DMS153 (cell line): ENCODE measurements at places on chromosomes 3 and 15.

DNA sequence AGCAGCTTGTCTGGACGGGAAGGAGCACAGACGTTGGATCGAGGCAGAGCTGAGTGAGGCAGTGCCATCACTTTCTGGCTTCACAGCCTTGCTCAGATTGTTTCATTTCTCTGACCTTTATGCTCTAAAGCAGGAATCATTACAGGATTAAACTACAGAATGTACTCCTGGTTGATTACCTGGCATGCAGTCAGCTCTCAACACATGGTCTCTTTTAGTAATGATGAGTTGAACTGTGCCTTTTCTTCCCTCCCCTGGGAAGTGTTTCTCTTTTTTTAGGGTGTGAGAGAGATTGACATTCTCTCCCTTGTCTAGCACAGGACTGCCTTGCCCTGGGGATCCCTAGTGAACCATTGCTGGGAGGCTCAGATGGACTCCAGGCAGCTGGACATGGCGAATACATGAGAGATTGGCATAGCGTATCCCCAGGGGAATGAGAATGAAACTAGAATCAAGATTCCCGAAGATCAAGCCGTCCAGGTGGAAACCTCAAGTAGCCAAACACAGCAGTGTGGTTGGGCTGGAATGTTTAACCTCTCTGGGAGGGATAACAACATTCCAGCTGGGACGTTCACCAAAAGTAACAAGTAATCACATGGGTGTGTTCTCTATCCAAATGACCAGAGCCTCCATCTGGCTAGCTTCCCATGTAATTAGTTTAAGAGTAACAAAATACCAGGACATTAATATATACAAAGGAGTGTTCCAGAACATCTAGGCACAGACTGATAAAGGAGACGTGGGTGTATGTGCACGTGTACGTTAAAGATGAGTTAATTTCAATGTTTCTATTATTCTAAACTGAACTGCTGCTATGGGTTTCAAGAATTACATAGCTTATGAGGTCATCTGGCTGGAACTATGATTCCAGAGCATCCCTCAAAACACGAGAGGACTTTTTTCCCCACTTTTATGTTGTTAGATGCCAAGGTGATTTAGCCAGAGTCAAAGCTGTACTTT, 118.6 kb upstream of the NR2E3 start:
- DNase-seq: no peak

DNA sequence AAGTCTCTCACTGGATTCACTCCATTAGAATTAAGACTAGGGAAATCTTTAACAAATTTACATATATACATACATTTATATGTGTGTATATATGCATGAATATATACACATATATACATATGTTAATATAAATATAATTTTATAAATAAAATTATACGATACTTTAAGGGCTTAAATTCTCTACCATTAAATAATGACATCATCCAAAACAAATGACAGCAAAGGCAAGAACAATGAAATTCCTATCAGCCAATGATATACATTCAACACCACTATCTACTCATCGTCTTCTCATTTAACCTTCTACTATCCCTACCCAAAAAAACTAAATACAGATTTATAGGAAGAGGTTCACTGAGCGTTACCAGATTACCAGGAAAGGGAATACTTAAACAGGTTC, 152.0 kb downstream of the VPS13C start:
- DNase-seq: no peak

DNA sequence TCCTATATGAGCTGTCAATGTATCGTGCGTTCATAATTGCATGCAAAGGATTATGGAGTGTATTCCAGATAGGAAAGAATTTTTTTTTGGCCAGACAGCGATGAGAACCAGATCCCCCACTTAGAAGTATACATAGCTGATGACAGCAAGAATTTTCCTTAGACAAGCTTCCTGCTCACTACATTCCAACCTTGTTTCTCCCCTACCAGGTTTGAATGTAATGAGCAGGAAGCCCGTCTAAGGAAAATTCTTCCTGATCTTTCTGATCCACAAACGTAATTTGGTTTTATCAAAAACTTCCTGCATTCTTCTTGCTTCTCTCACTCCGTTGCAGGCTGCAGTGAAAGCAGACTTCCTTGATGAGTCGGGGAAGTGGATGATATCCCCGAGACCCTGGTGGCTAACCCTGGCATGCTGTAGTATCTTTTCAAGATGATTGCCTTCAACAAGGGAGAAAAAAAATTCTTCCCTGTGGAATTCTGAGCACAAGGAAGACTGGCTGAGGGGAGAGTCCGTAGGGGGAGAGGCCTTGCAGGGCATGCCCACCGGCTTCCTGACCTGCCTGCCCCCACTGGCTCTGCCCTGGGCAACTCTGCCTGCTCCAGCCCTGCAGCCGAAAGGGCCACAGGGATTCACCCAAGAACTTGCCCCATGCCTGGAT, 243.1 kb downstream of the TLE3 start:
- DNase-seq: no peak

DNA sequence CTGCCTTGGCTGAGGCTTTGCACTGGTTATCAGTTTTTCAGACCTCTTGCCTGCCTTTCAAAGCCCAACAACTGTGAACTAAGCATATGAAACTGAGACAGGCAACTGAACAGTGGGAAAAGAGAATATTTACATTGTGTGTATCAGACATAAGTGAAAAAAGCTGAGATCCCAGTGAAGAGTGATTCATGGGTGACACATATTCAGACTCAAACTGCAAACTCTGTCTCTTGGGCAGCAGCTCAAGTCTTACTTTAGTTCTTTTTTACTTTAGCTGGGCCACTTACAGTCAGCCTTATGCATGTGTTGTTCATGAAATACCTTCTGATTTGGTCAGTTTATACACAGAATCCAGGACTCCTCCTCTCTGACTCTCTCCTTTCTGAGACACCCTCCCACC, 19.2 kb downstream of the SUCLG2 start:
- DNase-seq: no peak

DNA sequence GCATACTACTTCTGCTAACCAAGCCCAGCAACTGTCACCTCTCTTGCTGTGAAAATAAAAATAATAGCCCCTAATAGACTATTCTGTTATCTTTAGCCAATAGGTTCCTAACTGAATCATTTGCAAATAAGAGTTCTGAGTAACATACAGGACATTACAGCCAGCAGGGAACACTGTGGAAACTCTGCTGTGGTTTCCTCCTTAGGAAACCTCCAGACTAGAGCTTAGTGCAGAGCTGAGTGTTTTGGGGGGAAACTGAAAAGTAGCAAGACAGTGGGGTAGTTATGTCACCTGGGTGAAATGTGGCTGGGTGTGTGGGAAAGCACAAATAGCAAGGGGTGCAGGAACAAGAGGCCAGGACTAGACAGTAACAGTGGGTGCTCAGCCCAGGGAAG, 32.4 kb downstream of the DZIP1L start:
- DNase-seq: no peak

GRCh38 chr3:62277450-62277849, 95.9 kb downstream of the FEZF2 start:
- DNase-seq: no peak

GRCh38 chr3:126685021-126685420, 19.0 kb upstream of the CHCHD6 start:
- no peak for DNase-seq

DNA sequence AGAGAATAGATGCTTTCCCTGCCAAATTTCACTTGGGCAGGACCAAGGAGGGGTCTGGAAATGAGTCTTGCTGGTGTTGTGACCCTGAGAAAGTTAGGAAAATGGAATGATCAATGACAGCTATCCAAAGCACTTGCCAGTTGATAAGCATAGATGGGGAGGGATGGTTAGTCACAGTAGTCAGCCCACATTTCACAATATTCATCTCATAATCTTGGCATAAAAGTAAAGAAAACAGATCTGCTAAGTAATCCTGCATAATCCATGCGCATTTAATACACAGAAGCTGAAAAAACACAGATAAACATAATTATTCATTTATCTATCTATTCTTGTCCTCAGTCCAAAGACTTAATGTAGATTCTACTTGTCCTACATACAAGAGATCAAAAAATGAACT, 184.1 kb downstream of the ZIC4 start:
- DNase-seq: no peak

DNA sequence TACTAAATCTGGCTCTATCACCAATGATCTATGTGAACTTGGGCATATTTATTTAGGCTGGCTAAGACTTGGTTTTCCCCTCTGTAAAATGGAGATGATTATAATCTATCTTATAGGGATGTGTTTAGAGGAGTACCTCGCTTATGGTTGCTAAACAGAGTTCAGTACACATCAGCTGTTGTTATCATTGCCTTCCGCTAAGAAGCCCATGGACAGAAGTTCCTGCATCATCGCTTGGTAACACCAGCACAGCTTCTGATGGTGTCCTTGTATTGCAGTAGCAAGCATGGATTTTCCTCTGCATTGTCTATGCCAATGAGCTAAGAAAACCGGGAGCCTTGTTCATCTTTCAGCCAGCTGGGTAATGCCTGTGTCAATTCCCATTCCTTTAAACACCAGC, 73.1 kb upstream of the LRTM1 start:
- DNase-seq: no peak

DNA sequence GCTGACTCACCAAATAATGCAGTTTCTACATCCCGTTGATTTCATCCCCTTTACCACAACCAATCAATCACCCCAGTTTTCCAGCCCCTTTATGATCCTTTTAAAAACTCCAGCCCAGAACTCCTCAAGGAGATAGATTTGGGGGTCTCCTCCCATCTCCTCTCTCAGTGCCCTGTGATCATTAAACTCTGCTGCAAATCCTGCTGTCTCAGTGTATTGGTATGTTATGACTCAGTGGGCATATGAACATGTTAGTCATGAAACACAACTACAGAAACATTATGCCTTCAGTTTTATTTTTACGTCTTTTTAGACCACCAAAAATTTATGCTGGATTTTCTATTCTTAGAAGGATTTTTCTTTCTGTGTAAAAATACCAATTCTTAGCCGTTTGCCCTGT, 213.7 kb downstream of the DIPK2A start:
- DNase-seq: no peak

DNA sequence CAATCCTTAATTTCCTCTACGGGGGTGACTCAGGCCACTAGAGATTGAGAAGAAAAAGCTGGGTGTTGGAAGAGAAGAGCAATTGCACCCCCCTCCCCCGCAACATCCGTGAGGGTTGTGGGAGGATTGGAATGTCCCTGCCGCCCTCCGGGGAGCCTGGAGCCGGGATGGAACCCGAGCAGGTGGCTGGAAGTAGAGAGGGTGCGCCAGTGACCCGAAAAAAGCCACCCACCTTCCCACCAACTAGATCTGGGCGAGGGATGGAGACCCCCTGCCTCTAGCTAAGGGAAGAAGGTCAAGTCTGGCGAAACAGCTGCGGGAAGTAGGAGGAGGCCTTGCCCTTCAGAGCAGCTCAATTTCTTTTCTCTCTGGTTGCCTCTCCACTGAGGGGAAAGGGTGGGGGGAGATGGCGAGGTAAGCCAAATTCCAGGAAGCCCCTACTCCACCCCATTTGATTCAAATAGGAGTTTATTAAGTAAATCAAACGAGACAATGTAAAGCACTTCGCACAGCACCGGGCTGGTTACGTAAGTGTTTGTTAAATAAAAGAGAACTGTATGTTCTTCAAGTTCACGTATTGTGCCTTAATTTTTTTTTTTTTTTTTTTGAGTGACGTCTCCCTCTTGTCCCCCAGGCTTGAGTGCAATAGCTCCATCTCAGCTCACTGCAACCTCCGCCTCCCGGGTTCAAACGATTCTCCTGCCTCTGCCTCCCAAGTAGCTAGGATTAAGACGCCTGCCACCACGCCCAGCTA, 1.1 kb upstream of the WWTR1 start:
- no peak for DNase-seq

GRCh38 chr3:88133711-88134263, 16.0 kb upstream of the C3orf38 start:
- DNase-seq: no peak

DNA sequence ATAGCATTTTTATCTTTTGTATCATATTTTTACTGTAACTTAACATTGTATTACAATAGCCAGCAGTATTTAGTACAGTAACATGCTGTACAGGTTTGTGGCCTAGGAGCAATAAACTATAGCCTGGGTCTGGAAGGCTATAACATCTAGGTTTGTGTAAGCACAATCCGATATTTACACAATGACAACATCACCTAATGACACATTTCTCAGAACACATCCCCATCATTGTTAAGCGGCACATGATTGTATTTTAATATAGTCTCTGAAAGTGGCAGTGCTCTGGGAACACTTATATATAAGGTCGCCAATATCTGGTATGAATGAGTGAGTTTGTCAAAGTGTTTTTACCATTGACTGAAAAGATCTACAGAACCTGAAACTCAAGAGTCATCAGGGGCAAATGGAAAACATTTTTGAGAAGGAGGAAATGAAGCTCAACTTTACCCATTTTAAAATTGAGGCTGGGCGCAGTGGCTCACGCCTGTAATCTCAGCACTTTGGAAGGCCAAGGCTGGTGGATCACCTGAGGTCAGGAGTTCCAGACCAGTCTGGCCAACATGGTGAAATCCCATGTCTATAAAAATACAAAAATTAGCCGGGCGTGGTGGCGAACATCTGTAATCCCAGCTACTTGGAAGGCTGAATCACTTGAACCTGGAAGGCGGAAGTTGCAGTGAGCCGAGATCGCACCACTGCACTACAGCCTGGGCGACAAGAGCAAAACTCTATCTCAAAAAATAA, 38.8 kb upstream of the TNFSF10 start:
- peak; percentile 80 for DNase-seq

GRCh38 chr3:133943639-133944141, 48.0 kb upstream of the RAB6B start:
- DNase-seq: no peak

DNA sequence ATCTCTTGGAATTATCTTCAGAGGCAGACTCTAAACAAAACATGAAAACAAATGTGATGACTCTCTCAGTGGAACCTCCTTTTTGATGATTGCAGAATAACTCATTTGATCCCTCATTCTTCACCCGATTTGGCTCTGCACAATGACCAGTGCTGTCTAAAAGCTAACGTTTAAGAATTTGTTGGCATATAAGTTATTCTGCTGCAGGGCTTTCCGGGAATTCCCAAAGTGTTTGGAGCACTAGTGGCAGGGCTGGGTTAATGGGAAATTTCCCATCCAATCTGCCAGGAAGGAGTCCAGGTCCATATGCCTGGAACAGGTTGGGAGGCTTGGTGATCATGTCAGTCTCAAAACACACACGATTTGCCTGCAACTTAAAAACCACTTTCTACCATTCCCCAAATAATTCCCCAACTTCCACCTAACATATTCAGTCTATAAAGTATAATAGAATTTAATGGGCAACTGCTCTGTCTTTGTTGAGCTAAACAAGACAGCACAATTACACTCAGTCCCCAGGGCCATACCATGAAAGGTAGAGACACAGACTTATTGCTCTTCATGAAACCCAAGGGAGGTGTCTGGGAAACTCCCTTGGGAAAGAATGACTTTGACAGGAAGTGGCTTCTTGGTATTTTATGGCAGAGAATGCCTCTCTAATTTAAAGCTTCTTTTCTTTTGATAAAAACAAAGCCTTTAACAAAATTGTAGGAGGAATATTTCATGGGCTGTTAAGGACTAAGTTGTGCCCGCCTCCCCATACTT, 38.0 kb downstream of the ARRDC4 start:
- DNase-seq: no peak

DNA sequence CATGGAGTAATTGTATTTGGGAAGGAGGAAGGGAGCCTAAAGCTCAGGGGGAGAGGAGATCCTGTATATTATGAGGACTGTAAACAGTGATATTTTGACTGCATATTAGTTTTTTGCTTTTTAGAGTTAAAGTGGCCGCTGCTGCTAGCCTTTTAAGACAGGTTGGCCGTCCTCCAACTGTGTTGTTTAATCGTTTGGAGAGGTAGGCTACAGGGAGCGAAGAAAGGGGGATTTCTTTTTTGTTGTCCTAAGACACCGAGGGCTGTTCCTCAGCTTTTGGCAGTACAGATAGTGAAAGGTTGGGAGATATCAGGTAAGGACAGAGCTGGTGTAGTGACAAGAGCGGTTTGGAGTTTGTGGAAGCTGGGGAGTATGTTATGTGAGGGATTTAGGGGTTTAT, 38.2 kb upstream of the RNF7 start:
- DNase-seq: no peak
